PC-9 (cell line): ENCODE measurements at places on chromosomes 12 and 14. TPM values are rescaled to one million over a fixed set of nuclear protein-coding genes. Genes with fewer than 3 reads are reported as not detected.
A peak's percentile ranks its signal among the peaks of the same experiment; 100 is the strongest.

Gene RFLNA
- total RNA-seq, result not detected in 2 replicates

Gene MMP19
- 0.60 and 0.83 TPM in 2 replicates for total RNA-seq

Gene DCN
- total RNA-seq, result not detected in 2 replicates

Gene FAR2
- 11.0 and 12.3 TPM in 2 replicates for total RNA-seq

Gene RIPK3
- total RNA-seq, result 4.0 and 6.4 TPM in 2 replicates

Gene P3H3
- total RNA-seq, result 0.45 and 0.52 TPM in 2 replicates

Gene ADCY4
- total RNA-seq, result 1.8 and 2.0 TPM in 2 replicates

Gene COX8C
- total RNA-seq, result not detected in 2 replicates

Gene NTS
- not detected in 2 replicates for total RNA-seq

Gene OR4E2
- total RNA-seq, result not detected in 2 replicates

- no peak for DNase-seq
These were observed 23.8 kb upstream of the TBC1D30 start for GRCh38 chr12:64800640-64801039.

- no peak for DNase-seq
These were observed 140.6 kb upstream of the PRMT8 start for GRCh38 chr12:3350432-3350831.

DNA sequence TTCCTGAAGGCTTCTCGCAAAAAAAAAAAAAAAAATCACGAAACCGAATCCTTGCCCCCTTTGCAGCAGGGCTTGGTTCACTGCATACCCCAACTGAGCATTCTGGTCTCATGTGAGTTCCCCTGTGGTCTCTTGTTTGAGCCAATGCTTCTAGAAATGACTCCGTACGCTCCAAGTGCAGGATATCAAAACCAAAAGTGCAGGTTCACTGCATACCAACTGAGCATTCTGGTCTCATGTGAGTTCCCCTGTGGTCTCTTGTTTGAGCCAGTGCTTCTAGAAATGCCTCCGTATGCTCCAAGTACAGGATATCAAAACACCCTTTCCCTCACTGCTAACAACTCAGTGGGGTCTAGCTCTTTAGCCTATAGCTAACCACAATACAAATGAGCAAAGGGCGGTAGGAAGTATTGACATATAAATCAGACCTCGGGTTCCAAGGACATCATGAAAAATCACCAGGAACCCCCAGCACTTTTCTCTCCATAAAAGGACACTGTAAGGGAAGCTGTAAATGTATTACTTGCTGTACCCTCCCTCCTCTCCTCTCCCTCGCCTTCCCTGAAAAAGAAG lies 206.3 kb upstream of the NOS1 start:
- no peak for DNase-seq

DNA sequence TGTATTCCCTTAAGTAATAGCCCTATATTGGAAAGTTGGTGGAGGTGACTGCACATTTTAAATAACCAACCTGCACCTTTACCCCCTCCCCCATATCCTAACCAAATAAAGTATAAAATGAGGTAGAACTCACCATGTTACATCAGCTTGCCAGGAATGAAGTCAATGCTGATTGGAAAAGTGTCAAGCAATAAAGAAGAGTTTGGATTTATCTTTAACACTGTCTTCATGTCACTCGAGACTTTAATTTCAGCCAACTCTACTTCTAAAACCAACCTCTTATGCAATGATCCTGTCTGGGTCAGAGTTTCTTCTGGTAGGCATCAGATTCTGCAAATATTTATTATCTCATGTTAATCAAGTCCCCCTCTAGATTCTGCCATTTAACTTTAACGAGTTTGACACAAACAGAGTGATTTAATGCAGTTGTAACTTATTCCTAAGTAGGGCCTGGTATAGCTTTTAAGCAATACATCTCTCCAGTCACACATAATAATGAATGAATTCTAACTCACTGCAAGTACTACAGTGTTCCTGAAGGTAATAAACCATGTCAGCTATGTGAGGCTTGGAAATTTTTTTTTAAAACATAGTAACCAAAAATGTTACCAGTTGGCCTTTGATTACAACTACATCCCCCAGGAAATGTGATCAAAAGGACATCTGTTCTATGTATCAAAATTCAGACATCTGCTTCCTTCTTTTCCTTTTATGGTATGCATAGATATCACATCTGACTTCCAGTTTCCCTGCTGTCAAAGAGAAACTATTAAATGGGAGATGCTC lies 98.7 kb downstream of the ERGIC2 start:
- no peak for DNase-seq

DNA sequence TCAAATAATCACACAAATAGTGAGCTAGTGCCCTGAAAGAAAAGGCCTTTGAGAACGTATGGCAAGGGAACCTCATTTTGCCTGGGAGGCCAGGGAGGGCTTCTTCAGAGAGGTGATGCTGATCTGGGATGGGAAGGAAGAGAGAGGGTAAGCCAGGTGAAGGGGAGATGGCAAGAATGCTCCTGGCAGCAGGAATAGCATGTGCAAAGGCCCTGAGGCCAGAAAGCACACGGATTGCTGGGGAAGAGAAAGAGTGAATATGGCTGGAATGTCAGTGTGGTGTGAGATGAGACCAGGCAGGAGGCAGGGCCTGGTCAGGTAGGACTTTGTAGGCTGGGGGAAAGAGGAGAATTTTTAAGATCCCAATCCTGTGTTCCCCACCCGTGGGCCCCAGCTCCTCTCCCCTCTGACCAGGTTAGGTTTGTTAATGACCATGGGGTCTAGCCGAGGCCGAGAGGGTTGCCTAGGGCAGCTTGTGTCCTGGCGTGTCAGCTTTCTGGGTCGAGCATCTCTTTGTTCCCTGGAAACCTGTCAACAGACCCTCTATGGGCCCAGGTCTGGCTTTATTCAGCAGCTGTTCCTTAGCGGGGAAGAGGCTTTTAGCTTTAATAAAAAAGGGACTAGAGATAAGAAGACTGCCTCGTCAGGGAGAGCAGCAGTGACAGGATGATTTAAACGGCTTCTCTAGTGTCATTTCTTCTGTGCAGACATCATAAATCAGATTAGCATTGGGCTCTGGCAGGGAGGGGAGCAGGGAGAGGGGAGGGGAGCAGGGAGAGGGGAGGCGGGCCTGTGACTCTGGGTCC lies 123.4 kb downstream of the ADCK1 start:
- DNase-seq, result no peak

GRCh38 chr12:30450226-30450625 lies 245.4 kb downstream of the IPO8 start:
- DNase-seq, result no peak

- DNase-seq, result no peak
These were observed 236.9 kb downstream of the PAWR start for GRCh38 chr12:79453820-79454219.

DNA sequence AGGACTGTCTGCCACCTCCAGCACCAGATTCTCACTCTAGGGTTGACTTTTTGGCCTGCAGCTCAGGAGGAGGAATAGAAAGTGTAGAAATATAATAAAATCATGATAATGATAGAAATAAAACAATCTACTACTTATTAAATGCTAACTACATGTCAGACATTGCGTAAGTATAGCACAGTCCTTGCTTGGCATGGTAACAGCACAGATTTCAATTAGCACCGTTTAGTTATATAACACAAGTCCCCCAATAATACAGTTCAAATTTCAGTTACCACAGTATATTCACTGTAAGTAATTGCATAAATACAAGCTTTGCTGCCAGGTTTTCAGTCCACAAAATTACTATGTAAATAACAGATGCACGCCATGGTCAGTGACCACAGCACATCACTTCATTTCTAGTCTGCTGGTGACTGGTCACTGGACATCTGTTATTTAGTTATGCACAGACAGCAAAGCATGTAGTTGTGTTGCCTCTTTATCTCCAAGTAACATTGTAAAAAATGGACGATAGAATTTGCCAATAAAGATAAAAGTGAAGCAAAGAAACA lies 6.5 kb upstream of the GLT8D2 start:
- no peak for DNase-seq

DNA sequence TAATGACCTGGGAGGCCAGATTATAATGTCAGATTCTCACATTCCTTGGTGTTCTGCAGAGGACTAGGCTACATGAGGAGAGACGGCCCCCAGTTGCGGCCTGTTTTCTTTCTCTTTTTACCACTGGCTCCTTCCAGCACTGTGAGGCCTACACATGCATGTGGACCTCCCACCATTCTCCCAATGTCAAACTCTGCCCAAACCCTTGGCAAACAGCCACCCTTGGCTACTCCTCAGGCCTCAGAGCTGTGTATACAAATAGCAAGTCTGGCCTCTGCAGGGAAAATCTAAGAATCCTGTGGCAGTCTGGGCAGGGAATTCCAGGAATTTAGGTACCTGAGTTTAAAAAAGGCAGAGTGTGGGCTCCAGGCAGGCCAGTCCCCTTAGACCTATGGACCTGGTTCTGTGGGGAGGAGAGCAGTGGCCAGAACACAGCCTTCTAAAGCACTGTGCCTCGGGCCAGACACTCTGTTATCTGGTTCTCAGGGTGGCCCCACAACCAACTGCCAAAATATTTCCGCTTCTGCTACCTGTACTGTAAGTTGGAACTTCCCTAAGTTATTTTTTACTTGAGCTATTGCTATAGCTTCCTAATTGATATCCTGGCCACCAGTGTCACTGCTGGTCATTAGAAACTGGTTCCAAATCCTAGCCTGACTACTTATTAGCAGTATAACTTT lies 19.9 kb upstream of the NEDD1 start:
- no peak for DNase-seq

GRCh38 chr12:54381136-54381535 lies 3.4 kb downstream of the ZNF385A start:
- no peak for DNase-seq

DNA sequence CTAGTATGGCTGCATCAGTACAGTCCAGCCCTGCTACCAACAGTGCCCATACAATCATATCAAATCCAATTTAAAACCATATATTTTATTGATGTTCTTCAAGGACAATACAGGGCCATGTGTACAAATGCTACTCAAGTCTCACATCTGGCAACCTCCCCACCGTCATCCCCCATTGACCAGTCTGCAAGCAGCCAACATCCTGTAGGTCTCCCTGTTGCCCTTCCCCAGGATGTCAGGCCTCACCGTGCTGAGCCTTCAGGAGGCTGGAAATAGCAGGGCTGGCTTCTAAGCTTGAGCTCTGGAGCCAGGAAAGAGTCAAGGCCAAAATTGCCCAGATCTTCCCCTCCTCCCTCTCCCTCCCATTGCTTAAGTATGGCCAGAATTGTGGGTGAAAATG lies 10.4 kb downstream of the ZDHHC22 start:
- DNase-seq, result no peak

DNA sequence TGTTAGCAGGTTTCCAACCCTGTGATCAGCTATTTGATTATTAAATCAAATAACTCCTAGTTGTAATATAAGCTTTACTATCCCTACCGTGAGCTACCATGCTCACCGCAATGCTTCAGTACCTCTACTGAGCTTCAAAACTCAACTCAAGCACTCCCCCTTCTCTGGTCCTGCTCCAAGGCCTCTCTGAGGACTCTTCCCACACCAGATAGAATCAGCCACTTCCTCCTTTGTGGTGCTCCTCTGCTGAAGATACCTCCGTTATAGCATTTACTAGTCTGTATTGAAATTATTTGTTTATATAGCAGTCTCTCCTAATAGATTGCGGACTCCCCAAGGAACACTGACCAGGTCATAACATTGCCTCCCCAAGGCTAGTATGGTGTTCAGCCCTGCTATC lies 17.5 kb downstream of the AREL1 start:
- no peak for DNase-seq

DNA sequence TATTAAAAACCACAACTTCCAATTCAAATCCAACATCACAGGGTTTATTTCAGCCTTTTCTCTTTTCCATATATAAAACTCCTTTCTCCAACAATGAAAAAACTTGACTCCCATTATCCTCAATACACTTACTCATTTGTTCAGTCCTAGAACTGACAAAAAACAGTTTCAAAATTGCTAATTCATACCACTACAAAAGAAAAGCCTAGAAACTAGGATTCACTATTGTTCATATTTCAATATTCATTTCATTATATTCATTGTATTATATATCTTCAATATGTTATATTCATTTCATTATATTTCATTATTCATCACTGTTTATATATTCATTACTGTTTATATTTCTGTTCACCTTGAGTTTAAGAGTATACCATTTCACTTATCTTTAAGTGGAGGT lies 85.8 kb downstream of the NUMB start:
- DNase-seq, result no peak

DNA sequence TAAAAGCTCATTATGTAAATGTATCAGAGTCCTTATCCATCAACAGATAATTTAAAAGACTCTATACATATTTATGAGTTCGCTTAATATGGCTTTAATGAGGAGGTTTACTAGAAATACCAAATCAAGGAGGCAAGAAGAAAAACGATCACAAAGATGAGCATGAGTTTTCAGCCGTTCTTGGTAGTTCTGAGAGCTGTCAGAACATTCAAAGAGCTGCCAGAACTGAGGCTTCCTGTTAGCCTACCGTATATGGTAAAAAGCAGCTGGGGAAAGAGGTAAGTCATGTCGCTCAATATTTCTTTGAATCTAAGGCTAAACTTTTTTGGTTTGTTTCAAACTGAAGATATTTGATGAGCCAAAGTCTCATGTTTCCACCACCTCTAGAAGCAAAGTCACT lies 115.3 kb upstream of the PLXNC1 start:
- no peak for DNase-seq

DNA sequence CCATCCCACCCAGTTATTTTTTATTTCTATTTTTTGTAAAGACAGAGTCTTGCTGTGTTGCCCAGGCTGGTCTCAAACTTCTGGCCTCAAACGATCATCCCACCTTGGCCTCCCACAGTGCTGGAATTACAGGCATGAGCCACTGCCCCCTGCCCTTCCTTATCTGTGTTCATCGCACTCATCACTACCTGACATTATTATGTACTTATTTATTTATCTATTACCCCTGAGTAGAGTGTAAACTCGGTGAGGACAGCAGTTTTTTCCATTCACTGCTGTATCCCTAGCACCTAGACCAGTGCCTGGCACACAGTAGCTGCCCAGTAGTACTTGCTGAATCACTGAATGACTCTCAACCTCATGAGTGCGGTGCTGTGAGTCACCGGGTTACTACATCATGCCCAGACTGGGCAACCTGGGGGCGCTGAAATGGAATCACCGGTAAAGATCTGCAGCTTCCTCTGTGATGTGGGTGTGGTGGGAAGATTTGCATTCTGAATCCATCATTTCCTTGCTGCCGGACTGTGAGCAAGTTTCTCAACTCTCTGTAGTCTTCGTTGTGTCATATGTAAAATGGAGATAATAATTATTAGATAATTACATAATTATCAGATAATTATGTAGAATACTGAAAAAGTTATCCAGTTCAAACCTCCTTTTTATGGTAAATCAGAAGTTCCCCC lies 81.9 kb upstream of the USP44 start:
- peak; percentile 96 for DNase-seq
